ENCODE measurements at places on chromosomes 11 and 22.

- no peak for DNase-seq
These were observed 450.4 kb downstream of the BRD1 start for GRCh38 chr22:49377306-49377705.

DNA sequence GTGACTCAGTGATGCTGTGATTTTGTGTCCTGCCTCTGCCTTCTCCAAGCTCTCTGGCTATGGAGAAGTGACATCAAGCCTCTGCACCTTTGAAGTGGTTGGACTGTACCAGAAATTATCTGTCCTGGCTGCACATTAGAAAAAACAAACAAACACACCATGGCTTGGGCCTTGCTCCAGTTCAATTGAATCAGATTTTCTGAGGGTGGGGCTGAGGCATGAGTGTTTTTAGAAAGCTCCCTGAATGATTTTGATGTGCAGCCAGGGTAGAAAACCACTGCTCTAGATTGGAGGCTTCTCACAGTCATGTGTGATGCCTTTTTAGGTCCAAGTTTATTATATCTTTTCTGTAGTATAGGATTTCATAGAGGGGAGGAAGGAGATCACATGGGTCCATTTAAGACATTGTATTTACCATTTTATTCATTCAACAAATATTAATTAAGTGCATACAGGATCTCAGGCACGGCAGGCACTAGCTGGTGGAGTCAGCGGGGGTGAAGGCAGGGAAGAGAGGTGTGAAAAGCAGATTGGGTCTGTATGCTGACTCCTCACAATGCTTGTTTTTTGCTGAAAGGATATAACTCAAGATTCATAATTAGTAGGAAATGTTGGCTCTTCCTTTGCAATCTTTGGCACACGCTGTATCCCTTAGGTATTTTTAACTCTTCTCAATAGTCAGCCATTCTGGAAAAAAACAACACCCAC, 7.1 kb upstream of the VSTM5 start:
- DNase-seq, result no peak

DNA sequence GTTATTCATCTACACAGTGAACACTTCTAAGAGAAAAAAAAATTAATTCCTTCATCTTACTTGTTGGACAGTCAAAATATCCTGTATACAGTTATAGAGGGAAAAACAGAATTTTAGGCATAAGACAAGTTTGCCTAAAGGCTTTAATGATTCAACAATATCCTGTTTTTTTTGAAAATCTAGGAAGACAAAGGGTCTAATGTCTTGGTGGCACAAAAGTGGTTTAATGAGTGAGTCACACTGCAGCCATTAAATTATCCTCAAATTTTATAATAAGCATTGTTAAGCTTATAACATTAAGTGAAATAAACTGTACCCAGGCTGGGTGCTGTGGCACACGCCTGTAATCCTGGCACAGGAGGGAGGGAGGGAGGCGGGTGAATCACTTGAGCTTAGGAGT, 72.9 kb downstream of the GAB2 start:
- no peak for DNase-seq

DNA sequence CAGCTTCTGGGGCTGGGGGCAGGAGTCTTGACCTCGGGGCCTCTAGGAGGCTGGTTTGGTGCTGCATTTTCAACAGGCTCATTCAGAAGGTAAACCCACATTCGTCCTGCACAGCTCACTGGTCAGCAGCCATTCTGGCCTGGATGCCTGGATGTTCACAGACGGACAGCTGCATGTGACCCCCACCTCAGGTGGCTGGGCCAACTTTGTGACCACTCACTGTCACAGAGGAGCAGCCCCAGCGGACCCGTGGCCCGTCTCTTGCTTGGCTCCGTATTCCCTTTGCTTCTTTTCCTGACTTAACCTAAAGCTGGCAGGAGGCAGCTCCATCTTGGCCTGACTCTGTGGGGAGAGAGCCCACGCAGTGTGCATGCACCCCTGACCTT, 8.2 kb downstream of the DGCR8 start:
- no peak for DNase-seq

DNA sequence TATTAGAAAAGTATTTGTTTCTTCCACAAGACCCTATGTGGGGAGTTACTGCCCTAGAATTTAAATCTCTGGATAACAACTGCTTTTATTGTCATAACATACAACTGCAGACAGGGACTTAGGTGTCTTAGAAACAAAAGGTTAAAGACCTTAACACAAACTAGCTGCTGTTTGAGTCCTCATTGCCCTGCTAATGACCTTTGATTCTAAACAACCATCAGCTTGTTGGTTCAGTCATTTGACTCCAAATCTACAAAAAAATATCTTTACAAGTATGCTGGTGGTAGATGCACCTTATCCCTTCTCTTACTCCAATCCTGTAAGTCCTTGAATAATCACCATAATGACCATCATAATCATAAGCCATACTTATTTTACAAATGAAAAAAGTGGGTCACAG, 377.4 kb upstream of the PITPNB start:
- no peak for DNase-seq

- no peak for DNase-seq
These were observed 108.4 kb downstream of the GGTLC2 start for GRCh38 chr22:22752556-22753477.

DNA sequence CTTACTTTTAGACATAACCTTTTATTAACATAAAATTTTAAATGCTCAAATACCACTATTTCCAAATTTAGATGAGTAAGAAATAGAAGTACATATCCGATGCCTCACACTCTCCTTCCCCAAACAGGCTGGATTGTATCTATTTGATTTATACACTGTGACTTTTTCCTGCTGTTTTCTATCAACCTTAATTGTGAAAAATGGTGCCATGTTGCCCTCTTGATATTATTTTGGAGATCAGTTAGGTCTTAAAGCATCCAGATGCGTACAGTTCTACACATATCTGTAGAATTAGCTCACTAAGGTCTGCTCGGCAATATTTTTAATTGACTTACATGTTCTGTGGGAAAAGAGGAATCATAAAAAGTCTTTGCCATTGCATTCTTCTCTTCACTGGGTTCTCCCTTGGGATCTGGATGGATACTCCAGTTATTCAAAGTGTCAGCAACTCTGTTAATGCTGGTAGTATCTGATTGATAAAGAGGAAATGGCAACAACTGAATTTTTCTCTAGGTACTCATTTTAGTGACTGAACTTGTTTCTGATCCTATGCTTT, 27.2 kb downstream of the EIF3M start:
- no peak for DNase-seq

- DNase-seq, result no peak
These were observed 236.4 kb downstream of the CNTN5 start for GRCh38 chr11:99257131-99257530.

- no peak for DNase-seq
These were observed 56.8 kb downstream of the C22orf31 start for GRCh38 chr22:29004647-29005371.

GRCh38 chr11:43212279-43212678, 99.5 kb upstream of the API5 start:
- DNase-seq, result no peak

DNA sequence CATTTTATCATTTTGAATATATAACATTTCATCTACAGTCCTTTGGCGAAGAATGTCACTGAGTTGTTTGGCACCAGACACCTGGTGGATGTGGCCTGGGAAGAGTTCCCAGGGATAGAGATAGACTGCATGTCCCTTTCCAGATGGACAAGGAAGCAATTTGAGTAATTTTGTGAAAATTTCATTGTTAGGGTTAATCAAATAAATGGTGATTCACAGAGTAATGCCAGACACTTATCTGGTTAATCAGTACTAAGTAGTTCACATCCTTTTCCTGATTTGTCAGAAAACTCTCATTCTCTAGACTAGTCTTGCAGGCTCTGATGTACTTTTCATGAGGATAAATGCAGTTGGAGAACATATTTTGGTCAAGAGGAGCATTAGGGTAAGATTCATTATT, 41.6 kb downstream of the NAALAD2 start:
- no peak for DNase-seq

- DNase-seq, result no peak
These were observed 221.9 kb downstream of the SBF2 start for GRCh38 chr11:10072142-10072541.

DNA sequence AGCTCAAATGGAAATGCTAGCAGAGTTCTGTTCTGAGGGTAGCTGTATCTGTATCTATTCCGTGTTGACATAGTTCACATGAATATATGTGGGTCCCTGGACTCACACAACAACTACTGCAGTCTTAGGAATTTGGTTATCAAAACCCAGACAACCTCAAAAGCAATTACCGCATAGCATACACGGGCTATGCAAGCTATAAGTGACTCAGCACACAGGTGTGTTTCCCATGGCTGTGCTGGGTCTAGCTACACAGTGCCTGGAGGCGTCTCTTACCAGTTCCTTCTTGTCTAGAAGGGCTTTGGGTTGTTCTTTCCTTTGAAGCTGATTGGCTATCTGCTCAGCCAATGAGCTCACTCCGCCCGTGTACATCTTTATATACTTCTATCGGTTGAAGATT, 98.2 kb upstream of the BID start:
- DNase-seq, result no peak

- DNase-seq, result no peak
These were observed 28.5 kb downstream of the ZNF280B start for GRCh38 chr22:22479999-22480532.

DNA sequence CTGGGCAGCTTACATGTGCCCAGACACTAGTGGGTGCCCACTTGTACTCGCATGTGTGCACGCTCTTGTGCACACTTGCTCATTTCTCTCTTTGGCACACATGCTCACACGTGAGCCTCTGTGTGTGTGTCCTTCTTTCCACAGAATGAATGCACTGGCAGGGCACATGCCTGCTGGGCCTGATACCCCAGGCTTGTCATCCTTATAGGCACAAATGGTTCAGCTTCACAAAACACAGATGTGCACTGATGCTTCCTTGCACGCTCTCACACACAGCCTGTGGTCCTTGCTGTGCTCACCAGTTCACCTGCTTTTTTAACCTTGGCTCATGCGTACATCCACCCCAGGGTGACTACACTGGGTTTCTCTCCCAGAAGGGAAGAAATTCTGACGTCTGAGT, 174.8 kb downstream of the BUD13 start:
- no peak for DNase-seq

- no peak for DNase-seq
These were observed 14.2 kb downstream of the BMAL1 start for GRCh38 chr11:13291800-13292199.

- DNase-seq, result no peak
These were observed 312.9 kb downstream of the MN1 start for GRCh38 chr22:27488456-27489177.

- peak; percentile 56 for DNase-seq
These were observed 62.8 kb downstream of the BCR start for GRCh38 chr22:23243006-23243573.

Data from GM12891 (cell line).